ENCODE measurements at places on chromosomes 13 and 19.
A peak's percentile ranks its signal among the peaks of the same experiment; 100 is the strongest.

GRCh38 chr19:23070353-23071146 is 46.3 kb upstream of the ZNF730 start:
- no peak for DNase-seq

GRCh38 chr19:14383661-14384555 is 2.7 kb downstream of the ADGRE5 start:
- DNase-seq = no peak

GRCh38 chr19:31057476-31057875 is 291.8 kb downstream of the TSHZ3 start:
- no peak for DNase-seq

- no peak for DNase-seq
These were observed 13.2 kb downstream of the LCP1 start for GRCh38 chr13:46168783-46169182.

GRCh38 chr13:26601669-26602068 is 44.2 kb downstream of the WASF3 start:
- DNase-seq = peak; percentile 73

- DNase-seq = no peak
These were observed 16.9 kb upstream of the GTF2F2 start for GRCh38 chr13:45103449-45103848.

GRCh38 chr13:108003626-108004025 is 211.7 kb downstream of the LIG4 start:
- no peak for DNase-seq

DNA sequence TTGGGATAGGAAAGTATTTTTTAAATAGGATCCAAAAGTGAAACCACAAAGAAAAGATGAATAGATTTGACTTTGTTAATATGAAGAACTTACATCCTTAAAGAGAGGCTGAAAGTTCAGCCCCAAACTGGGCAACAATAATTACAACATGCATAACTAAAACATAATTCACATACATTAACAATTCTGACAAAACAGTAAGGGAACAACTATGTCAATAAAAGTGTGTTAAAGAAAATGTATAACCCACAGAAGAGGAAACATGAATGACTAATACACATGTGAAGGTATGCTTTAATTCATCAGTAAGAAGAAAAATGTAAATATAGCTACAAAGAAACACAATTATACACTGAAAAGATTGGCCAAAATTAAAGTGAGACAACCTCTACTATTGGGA is 1597.6 kb upstream of the MIR17HG start:
- no peak for DNase-seq

DNA sequence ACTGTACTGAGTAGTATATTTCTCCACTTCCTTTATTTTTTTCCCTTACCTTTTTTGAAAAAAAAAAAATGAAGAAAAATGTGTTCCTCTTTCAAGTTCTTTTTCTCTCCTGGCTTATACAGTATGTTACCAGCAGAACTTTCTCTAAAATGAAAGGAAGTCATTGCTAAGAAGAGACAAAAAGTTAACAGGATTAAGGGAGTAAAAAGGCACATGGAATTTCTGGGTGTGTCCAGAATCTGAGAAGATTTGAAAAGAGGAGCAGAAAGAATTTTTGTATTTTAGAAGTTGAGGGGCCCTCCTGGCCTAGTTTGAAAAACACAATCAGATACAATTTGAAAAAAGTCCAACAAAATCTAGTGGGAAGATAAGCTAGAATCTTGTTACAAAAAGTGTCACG is 21.0 kb upstream of the TRIM13 start:
- DNase-seq = no peak

DNA sequence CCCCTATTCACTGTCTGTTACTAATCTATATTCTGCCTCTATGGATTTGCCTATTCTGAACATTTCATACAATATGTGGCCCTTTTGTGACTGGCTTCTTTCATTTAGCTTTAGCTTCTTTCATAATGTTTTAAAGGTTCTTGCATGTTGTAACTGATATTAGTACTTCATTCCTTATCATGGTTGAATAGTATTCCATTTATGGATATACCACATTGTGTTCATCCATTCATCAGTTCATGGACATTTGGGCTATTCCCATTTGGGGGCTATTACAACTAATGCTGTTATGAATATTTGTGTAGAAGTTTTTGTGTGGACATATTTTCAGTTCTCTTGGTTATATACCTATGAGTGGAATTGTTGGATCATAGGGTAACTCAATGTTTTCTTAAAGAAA is 44.4 kb upstream of the TDRD3 start:
- no peak for DNase-seq

DNA sequence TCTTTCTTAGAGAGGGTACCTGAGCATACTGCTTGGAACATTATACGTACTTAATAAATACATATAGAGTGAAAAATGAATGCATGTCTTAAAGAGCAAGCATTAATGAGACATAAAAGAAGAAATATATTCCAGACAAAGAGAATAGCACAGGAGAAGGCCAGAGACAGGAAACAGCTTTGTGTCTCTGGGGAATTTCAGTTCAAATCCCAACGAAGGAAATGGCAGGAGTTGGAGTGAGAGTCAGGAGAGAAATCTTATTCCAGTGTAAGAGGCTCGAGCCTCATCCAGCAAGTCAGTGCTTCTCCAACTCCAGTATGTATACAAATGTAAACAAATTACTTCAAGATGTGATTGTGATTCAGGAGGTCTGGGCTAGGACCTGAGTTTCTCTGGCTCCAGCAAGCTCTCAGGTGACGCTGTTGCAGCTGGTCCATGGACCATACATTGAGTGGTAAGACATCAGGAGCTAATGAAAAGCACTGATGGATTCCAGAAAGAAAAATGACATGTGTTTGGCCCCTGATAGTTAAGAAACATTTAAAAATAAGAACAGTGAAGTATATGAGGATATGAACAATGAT is 108.2 kb downstream of the RAP2A start:
- DNase-seq = no peak

DNA sequence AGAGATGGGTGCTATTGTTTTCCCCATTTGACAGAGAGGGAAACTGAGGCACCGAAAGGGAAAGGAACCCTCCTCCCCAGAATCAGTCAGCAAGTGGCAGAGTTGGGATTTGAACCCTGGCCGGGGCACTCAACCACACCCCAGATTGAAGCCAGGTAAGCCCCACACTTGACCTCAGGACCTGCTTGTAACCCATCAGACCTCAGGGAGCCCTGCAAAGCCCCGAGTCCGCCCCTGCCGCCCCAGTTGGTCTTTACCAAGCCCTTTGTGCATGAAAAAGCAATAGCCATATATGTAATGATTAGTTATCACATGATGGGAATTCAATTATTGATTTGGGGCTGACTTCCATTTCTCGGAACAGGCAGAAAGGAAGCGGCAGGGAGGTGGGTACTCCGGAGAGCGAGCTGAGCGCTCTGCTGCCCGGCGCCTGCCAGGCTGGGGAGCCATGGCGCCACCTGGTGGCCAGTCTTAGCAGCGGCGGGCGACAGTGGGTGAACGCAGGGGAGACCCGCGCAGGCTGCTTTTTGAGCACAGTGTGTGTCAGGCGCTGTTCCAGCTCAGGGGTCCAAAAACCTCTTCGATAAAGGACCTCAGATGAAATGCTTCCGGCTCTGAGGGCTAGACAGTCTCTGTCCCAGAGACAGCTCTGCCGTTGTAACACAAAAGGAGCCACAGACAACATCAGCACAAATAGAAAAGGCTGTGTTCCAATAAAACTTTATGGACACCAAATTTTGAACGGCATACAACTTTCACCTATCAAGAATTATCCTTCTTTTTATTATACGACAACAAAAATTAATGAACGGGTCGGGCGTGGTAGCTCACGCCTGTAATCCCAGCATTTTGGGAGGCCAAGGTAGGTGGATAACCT is 82.9 kb upstream of the CACNA1A start:
- peak; percentile 47 for DNase-seq

DNA sequence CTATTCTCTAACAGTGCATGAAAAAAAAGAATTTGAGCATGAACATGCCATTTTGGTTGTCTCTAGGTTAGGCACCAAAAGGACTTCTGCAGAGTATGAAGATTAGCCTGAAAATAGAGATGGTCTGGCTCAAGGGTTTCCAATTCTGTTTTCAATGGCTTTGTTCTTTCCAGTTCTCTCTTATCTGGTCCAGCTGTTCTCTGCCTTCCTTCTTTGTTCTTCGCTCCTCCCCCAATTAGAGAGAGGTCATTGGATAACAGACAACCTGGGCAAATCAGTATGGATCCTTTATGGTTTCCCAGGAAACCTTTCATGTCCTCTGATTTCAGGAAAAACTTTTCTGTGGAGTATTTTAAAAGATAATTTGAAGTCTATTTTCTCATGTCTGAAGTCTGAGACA is 623.4 kb downstream of the PCDH17 start:
- no peak for DNase-seq

- no peak for DNase-seq
These were observed 32.5 kb downstream of the ZNF582 start for GRCh38 chr19:56360841-56361240.

GRCh38 chr13:50909605-50910484 is at the start of gene RNASEH2B:
Gene RNASEH2B, plus strand, starts transcription at chr13:50909791. Its CDS starts 286 bp downstream, at chr13:50910077.
- peak; percentile 77 for DNase-seq

DNA sequence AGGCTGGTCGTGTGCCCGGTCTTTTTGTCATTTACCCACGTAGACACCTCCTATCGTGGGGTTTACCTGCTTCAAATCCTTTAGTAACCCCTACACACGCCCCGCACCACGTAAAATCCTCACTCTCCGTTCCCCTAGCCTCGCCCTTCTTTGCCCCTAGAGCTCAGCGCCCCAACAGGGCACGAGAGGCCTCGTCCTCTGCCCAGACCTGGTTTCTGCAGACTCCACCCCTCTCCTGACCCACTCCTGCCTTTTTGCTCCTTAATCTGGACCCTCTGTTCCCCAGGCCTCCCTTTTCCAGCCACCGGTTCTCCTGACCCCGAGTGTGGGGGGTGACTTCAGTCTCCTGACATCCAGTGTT is 412 bp downstream of the ZNF528 start:
- DNase-seq = no peak

GRCh38 chr19:45138303-45138751 is 22.5 kb downstream of the NKPD1 start:
- DNase-seq = no peak

DNA sequence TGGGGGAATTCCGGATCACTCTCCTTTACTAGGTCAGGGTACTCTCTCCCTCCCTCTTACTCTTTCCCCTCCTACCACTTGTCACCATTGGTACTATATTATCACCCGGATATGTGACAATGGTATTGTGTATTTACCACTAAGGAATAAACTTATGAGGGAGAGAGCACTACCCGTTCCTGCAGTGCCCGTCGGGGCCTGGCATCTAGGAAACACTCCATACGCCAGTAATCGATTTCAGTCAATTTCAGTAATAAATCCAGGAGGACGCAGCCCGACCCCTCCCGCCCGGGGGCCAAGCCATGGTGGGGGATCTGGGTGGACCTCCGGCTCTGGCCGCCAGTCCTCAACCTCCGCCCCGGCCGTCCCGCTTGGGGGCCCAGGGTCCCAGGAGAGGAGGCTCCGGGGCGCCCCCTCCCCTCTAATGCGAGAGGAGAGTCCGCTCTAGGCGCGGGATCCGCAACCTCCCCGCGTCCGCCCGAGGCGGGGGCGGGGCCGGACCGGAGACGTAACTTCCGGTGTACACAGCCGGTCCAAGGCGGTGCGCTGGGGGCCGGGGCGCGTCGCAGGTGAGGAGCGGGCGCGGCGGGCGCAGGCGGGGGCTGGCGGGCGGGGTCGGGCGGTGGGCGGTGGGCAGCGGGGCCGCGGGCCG is at the start of gene GARRE1:
Gene GARRE1, plus strand, starts transcription at position 509 of the 652 bp plus-strand sequence. CDS start 45,920 bp downstream, outside the sequence.
- DNase-seq = peak; percentile 44

DNA sequence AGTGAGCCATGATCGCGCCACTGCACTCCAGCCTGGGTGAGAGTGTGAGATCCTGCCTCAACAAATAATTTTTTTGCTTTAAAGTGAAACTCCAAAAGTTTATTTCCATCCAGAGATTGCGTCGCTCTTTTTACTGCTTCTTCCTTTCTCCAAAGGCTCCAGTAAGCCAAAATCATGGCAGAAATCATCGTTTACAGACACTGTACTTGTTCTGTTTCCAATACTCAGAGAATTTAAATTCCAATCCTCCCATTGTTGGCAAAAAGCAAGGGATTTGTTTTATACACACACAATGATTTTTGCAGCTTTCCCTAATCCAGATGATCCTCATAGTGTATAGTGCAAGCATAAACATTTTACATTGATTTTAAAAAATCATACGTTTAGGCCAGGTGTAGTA is 15.3 kb downstream of the FBXO27 start:
- DNase-seq = no peak

- no peak for DNase-seq
These were observed 16.8 kb upstream of the IGSF23 start for GRCh38 chr19:44596428-44597130.

DNA sequence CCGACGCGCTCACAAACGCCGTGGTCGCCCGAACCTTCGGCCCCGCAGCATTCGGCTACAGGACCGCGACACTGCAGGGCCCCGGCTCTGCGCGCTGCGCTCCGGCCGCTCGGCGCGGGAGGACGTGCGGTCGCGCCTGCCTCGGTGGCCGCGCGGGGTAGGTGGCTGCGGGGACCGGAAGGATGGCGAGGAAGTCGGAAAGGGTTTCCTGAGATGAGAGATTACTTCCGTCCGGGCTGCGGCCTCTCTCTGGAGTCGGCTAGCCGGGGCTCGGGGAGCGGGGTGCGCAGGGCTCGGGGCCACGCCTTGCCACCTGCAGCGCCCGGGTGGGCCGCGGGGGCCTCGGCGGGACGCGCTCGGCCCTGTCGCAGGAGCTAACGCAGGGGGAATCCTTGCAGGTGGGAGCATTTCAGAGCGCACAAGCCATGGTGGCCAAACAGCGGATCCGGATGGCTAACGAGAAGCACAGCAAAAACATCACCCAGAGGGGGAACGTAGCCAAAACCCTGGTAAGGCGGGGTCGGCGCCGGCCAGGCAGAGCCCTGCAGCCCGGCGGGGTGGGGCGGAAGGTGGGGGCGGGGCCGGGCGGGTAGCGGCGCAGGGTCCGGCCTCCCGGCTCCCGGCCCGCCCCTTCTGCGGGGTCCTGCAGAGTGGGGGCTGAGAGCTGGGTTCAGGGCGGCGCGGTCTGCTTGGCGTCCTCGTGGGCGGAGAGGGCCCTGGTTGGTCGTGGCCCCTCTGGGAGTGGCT is at the start of gene SERP2:
Gene SERP2, plus strand, starts transcription at position 224 of the 747 bp plus-strand sequence. Its CDS starts 202 bp downstream, at position 426.
- DNase-seq = no peak

DNA sequence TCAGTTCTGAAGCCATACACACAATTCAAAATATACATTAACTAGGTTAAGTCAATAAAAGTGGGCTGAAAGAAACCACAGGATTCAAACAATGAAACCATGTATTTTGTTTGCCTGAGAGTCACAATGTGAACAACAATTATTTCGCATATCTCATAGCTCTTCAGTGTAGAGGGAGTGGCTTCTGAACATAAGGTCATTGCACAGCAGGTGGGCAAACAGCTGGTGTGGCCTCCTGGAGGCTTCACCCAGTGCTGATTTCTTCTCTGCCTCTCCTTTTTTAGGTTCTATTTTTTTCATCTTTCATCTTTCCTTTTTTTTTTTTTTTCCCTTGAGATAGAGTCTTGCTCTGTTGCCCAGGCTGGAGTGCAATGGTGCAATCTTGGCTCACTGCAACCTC is 40.4 kb upstream of the ZNF254 start:
- no peak for DNase-seq

- no peak for DNase-seq
These were observed 391.7 kb upstream of the HTR2A start for GRCh38 chr13:47288546-47288945.

- peak; percentile 83 for DNase-seq
These were observed 25.0 kb downstream of the TSSK6 start for GRCh38 chr19:19490214-19490968.

GRCh38 chr13:64074971-64075474 is 2659.4 kb upstream of the PCDH20 start:
- no peak for DNase-seq

Measured in Jurkat, Clone E6-1 (cell line).